ENCODE measurements at places on chromosomes 6 and 20.

GRCh38 chr6:118377711-118378414 lies 170.2 kb upstream of the PLN start:
- no peak for DNase-seq

GRCh38 chr6:165704045-165704748 lies 41.2 kb upstream of the PDE10A start:
- DNase-seq: no peak

GRCh38 chr6:131736003-131736596 lies 25.3 kb upstream of the CTAGE9 start:
- DNase-seq: no peak

- DNase-seq: no peak
Observed at GRCh38 chr20:4011226-4011975, 4.0 kb downstream of the RNF24 start.

- DNase-seq: no peak
Observed at GRCh38 chr6:159108426-159108985, 60.7 kb upstream of the FNDC1 start.

DNA sequence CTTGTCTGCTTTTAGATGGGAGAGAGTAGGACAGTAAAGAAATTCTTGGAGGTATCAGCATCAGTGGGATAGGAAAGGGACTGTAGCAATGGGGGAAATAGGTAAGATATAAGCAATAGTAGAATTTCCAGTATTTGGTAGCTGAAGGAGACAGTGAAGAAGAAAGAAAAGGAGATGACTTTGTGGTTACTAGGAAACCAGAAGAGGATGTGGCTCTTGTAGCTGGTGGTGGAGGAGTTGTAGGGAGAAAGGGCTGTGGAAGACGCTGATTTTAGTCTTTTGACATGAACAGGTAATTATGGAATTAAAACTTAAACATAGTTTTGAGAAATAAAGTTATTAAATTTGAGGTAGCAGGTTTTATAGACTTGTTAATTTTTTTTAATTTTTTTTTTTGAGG lies 26.1 kb downstream of the SH3BGRL2 start:
- DNase-seq: no peak

GRCh38 chr6:15326067-15326614 lies 80.3 kb downstream of the JARID2 start:
- no peak for DNase-seq

GRCh38 chr20:49700411-49701185 lies 13.1 kb downstream of the B4GALT5 start:
- DNase-seq: no peak

DNA sequence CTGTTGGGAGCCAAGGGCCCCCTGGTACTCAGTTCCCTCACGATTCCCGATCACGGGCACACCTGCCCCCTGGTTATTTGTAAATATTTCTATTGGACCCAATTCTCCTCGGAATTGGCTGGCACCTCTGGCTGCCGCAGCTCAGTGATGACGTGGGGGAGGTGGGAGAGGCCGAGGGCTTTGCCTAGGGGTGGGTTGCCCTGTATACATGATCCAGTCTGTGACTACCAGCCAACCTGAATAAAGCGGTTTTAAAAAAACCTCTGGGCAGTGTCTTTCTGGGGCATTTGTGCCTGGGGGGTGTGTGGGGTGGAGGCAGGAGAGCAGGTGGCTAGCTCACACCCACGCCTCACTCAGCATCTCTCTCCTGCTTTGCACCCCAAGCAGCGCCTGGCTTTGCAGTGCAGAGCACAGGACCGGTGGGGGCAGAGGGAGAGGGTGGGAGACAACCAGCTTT lies 42.2 kb downstream of the VSTM2L start:
- DNase-seq: no peak

Data from stimulated activated CD4-positive, alpha-beta T cell treated with anti-CD3 and anti-CD28 coated beads, Interleukin-4, amount 100 ng/mL, for 24 hours (primary cell).